ENCODE measurements at places on chromosomes 4 and X.

GRCh38 chrX:27823812-27824211 lies 16.0 kb downstream of the MAGEB10 start:
- no peak for DNase-seq

GRCh38 chr4:5045097-5045496 lies 6.2 kb upstream of the STK32B start:
- DNase-seq: no peak

DNA sequence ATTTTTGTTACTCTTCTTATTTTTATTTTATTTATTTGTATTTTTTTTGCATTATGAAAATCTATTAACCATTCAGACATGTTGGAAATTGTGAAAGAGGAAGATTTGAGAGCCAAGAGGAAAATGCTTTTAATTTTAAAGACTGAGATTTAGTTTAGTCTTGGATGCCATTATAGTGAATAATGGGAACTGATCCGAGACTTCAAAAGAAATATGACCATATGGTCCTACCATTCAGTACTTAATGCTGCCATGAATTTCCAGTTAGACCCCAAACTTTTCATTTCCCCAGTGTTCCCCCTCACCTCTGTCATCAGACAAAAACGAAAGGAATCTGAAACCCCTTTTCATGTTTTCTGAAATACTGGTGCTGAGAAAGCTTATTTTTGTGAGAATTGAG lies 95.5 kb downstream of the TENM3 start:
- no peak for DNase-seq

- no peak for DNase-seq
Measured at GRCh38 chr4:107060388-107060787, 24.3 kb upstream of the DKK2 start.

DNA sequence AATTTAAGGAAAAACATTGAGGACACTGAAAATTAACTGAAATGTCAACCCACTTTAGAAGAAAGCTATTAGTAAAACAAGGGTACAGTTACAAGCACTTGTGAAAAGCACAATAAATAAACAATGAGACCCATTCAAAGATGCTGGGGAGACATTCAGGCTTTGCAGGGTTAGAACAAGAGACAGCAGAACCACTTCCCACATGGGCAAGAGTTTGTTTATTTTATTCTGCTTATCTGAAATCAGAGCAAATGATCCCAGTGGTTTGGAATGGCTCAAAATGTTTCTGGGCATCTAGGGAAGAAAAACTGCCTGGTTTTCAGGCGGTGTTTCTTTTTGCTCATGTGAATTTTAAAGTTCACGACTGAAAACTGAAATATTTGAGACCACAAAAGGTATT lies 42.4 kb downstream of the PPP3CA start:
- no peak for DNase-seq

DNA sequence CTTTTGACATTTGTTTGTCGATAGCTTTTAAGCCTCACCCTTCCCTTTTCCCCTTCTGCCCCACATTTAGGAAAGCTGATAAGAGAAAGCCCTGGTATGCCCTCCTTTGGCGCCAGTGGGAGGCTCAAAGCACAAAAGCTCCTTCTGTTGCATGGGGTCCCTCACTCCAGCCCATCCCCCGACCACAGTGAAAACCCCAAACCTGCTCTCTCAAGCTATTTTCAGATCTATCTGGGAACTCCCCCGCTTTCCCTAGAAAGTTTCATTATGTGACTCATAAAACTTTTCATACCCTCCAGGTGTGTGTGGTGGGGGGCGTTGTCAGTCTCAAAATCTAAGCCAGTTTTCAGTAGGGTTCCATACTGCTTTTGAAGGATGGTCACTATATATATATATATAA lies 259.0 kb upstream of the PCDH7 start:
- DNase-seq: no peak
